ENCODE measurements at places on chromosomes 16 and 17.

- DNase-seq = no peak
Measured at GRCh38 chr16:85173146-85173980, 61.1 kb upstream of the CIBAR2 start.

- DNase-seq = no peak
Measured at GRCh38 chr17:7107012-7107754, 7.4 kb downstream of the ASGR2 start.

GRCh38 chr16:58267524-58268243, 27.1 kb downstream of the PRSS54 start:
- no peak for DNase-seq

DNA sequence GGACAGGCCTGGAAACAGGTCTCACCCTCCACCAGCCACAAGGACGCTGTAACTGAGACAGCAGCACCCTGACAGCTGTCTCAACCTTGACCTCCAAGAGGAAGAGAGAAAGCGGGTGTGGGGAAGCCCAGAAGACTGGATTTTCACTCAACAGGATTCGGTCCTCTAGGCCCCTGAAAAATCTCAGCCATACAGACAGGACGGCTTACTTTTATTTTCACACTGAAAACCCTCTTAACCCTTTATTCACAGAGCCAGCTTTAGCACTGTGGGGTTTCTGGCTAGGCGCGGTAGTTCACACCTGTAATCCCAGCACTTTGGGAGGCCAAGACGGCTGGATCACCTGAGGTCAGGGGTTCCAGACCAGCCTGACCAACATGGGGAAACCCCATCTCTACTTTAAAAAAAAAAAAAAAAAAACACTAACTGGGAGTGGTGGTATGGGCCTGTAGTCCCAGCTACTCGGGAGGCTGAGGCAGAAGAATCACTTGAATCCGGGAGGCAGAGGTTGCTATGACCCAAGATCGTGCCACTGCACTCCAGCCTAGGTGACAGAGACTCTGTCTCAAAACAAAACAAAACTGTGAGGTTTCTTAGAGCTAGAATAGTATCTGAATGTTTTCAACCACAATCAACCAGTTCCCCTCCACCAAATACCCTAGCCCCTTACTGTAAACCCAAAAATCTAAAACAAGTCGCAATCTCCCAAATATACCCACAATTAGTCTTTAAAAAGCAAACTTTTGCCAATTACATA, 5.3 kb downstream of the ANKRD11 start:
- no peak for DNase-seq

DNA sequence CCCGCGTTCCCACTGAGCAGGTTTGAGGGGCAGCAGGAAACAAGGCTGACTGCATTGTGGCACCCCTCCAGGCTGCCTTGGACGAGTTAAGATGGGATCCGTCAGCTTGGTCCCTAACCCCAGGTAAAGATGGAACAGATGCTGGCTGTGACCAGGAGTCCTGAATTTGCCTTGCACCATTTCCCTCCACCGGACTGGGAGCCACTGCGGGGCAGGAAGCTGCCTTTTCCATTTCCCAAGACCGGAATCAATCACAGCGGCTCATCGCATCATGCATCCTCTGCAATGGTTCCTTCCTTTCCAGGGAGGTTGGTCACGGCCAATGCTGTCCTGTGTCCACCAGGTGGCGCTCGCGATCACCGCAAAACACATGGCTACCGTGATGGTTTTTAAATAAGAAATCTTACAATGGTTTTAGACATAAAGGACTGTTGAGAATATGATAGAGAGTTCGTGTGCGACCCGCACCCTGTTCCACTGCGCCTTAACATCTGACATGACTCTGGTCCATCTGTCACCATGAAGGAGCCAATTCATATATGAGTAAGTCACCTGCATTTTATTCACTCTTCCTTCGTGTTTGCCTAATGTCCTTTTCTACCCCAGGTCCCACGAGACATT, 6.8 kb upstream of the MEAK7 start:
- peak; percentile 81 for DNase-seq

DNA sequence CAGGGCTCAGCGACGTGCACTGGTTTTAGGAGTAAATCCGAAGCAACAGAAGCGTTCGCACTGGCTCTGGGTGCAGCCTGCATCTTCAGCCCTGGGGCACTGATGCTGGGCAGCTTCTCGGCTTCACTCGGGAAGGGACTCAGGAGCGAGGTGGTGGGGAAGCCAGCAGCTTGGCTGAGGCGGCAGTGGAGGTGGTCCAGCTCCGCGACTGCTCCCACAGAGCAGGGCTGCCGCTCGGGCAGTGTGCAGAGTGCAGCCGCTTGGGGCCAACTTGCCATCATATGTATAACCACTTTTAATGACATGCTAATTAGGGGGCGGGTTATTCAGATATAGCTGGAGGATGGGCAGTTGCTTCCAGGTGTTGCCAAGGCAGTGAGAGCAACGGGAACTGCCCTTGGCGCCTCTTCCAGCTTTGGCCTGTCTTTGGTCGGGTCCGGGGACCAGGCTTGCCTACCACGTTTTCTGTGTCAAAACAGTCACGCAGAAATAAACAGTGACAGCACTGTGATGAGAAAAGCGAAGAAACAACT, 26.7 kb downstream of the METRNL start:
- no peak for DNase-seq

DNA sequence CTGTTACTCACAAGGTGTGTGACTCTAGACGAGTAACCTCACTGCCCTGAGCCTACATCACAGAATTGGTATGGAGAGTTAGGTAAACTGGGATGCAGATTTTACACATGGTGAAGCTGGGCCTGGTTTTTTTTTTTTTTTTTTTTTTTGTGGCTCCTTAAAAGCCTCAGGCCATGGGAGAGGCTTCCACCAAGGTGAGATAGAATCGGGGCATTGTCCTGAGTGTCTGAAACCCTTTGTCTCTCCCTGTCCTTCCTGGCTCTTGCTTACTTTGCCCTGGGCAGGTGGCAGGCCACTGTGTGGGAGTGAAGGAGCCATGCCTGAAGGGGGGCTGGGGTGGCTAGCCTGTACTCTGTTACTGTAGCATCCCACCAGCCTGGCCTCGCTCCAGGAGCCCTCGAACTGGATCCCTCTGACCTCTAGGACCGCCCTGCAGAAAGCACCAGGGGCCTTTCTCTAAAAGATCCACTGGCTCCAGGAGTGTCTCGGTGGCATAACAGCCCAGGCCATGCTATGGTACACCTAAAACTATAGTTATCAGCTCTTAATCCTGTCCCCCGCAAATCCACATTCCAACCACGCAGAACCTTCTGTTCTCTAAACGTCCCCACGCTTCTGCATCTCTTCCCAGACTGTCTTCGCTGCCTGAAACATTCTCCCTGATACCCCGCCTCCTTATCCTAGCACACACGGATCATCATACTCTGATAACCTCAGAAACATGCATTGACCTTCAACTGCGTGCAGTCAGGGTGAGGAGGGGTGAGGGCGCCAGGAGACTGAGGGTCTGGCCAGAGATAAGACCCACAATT, 1.7 kb upstream of the SLC13A2 start:
- no peak for DNase-seq

DNA sequence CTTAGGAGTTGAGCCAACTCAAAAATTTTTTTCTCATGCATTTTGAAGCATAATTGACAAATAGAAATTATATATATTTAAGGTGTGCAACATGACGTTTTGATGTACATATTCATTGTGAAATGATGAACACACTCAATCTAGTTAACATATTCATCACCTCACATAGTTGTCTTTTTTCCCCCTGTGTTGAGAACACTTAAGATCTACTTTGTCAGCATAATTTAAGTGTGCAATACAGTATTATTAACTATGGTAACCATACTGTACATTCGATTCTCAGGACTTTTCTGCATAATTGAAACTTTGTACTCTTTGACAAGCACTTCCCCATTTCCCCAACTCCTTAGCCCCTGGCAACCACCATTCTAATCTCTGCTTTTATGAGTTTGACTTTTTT, 192.2 kb upstream of the ZKSCAN2 start:
- DNase-seq = no peak

- no peak for DNase-seq
Measured at GRCh38 chr16:4733211-4733742, 794 bp downstream of the ANKS3 start.

DNA sequence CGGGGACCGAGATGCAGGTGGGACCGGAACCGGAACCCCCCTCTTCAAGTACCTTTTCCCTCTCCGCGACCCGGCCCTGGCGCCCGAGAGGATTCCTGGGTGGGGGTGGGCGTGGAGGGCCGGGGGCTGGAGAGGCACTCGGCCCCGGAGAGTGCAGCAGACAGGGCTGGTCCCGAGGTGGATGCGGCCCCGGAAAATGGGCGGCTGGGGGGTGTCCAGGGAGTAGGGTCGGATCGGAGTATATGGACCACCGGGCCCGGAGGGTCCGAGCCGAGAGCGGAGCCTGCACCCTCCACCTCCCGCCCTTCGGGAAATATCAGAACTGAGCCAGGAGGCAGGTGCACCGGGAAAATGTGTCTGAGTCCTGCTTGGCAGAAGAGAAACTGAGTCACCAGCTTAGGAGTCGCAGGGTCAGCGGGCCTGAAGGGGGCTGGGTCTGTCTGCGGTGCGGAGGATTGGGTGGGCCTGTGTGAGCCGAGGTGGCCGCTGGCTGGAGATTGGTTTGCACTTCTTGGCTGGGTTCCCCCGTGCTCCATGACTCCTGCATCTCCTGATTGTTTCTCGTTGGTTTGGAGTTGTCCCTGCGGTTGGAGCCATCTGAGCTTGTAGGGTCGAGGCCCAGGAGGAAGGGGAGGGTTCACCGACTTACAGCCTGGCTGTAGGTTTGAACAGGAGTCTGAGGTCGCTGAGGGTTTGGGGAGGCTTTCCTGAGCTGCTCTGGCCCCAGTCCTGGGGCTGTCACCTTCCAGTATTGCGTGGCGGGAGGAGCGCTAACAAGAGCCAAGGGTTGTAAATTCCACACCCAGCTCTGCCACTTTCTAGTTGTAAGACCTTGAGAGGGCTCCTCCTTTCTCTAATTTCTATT, 518 bp downstream of the SH2B1 start:
- no peak for DNase-seq

GRCh38 chr17:57540596-57540995, 204.5 kb downstream of the CCDC182 start:
- DNase-seq = no peak

DNA sequence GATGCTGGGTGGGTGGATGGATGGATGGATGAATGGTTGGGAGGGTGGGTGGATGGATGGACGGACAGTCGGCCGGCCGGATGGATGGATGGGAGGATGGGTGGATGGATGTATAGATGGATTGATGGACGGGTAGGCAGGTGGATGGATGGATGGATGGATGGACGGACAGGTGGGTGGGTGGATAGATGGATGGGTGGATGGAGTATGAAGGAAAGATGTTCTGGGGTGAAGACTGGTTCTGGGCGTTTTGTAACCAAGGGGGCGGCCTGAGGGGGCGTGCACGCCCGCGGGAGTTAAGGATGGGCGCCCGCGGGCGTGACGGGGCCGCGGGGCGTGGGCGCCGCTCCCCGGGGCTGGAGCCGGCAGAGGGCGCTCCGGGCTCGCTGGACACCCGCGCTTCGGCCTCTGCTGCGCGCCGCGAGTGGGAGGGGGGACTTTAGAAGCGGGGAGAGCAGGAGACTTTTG, at the start of gene NECAB2:
NECAB2 (plus strand) TSS at position 407 of the 468 bp plus-strand sequence. CDS start 405 bp downstream, outside the sequence.
- DNase-seq = no peak

GRCh38 chr17:34637041-34637547, 57.7 kb downstream of the TMEM132E start:
- DNase-seq = no peak

DNA sequence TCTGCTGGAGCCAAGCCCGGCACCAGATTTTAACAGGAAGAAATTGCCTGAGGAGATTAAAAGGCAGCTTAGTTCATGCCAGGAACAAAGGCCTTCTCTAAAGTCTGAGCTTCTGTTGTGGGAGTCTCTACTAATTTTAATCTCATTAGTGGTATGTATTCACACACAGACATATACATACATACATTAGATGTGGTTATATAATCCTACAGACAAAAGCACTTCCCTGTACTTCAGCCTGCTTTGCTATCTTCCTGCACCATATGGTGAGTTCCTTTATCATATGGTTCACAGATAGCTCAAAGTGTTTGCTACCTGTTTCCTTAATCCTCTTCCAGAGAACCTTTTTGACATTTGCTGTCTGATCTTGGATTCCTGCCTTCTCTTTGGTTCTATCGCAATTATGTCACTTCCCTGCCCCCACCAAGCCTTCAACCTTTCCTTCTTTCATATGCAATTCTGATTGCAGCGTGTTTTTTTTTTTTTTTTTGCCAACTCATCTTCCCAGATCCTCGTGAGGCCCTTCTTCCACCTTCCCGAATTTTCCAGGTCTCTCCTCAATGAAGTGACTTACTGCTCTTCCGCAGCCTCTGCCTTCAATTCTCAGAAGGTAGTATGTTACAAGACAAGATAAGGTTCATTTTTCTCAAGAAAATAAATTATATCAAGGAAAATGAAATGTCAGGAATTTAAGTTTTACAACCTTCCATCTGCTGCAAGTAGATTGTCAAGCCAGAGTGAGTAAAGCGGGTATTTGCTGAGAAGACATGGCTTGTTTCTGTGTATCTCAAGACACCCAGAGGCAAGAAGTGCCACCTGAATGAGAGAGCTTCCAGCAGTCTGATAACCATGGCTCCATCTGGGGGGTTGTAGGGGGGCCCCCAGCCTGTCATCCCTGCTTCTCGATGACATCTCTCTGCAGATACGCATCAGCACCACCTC, 120.2 kb upstream of the CACNG3 start:
- DNase-seq = no peak

Measured in stimulated activated CD4-positive, alpha-beta T cell treated with anti-CD3 and anti-CD28 coated beads, Interleukin-12 subunit alpha, Interleukin-12 subunit beta, amount 100 ng/mL, for 4 hours (primary cell).